Keratinocyte (primary cell): ENCODE measurements at places on chromosomes 4 and X.

- no peak for DNase-seq
These were observed 214.9 kb upstream of the RPS6KA3 start for GRCh38 chrX:20481632-20482031.

- no peak for DNase-seq
These were observed 8.0 kb downstream of the IBSP start for GRCh38 chr4:87807402-87807801.

GRCh38 chr4:84237008-84237407, 262.1 kb downstream of the NKX6-1 start:
- DNase-seq: no peak

GRCh38 chr4:38785901-38786402, 3.2 kb upstream of the TLR10 start:
- DNase-seq: no peak

- no peak for DNase-seq
These were observed 158.8 kb upstream of the PJA1 start for GRCh38 chrX:69323786-69324720.

- DNase-seq: no peak
These were observed 1388.9 kb downstream of the C4orf33 start for GRCh38 chr4:130484826-130485225.

DNA sequence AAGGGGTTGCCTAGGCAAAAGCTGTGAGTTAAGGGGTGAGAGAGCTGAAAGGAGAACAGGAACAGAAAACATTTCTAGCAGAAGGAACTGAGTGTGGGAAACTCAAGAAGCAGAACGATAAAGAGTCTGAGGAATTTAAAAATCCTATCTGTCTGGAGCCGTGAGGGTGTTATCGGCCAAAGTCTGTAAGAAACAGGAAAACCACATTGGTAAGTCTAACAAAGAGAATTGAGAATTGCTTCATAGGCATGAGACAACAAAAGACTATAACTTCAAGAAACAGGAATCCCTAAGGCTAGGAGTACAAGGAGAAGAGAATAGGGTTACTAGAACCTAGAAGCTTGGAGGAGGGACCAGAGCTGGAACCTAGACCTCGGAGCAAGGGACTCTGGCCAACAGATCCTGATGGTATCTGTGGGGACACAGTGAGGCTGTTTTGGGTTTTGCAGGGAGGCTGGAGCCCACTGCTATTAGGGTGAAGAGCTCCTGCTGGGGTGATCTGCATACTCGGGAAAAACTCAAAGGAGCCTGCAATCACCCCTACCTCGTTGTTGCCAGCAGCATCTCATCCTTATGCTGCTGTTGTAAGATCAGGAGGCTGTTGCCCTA, 175.6 kb downstream of the FBXO8 start:
- no peak for DNase-seq

GRCh38 chr4:186760576-186760975, 36.9 kb upstream of the FAT1 start:
- no peak for DNase-seq

- no peak for DNase-seq
These were observed 77.4 kb upstream of the MID1 start for GRCh38 chrX:10697616-10698317.

DNA sequence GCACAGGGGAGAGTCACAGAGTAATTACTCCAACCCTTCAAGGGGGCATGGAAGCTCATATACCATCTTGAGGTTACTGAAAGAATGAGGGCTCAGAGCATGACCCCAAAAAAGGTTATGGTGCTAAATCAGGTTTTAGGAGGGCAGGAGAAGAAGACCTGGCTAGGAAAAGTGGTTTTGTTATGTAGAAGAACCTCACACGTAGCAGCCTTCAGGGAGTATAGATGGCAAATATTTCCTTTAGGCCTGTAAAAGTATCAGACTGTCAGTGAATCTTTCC, 102.0 kb upstream of the PDE5A start:
- DNase-seq: no peak

- DNase-seq: no peak
These were observed 78.4 kb upstream of the RBPJ start for GRCh38 chr4:26242451-26242850.

DNA sequence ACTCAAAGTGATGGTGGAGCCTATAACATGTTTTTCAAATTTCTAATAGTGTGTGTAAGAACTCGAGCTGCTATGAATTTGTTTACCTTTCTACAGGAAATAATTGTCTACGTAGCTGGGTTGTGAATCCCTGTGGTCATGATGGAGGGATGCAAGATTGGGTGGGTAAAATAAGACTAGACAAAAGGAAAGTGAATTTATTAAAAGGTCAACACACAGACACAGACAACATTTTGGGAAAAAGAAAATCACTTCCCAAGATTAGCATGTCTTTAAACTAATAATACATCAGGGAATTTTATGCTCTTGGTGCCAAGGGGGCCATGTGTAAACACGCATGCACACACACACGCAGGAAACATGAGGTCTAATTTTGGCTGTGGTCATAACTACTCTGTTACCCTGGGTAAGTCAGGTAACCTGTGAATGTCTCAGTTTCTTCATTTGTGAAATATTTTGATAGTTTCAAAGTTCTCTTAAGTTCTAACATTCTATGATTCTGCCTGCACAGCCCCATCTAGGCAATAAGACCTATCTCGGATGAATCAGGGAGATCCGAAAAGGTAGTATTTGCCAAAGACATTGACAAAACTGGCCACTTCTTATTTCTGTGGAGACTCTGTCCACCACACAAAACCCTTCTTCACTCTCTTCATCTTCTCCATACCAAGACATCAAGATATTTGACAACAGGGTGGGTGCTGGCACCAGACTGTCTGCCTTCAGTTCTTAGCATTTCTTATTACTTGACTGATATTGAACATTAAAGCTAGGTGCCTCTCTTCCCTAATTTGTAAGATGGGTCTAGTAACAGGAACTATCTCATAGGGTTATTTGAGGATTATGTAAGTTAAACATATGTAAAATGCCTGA, 1.6 kb upstream of the UNC5C start:
- DNase-seq: no peak

- no peak for DNase-seq
These were observed 2.4 kb upstream of the BCOR start for GRCh38 chrX:40100141-40100536.

DNA sequence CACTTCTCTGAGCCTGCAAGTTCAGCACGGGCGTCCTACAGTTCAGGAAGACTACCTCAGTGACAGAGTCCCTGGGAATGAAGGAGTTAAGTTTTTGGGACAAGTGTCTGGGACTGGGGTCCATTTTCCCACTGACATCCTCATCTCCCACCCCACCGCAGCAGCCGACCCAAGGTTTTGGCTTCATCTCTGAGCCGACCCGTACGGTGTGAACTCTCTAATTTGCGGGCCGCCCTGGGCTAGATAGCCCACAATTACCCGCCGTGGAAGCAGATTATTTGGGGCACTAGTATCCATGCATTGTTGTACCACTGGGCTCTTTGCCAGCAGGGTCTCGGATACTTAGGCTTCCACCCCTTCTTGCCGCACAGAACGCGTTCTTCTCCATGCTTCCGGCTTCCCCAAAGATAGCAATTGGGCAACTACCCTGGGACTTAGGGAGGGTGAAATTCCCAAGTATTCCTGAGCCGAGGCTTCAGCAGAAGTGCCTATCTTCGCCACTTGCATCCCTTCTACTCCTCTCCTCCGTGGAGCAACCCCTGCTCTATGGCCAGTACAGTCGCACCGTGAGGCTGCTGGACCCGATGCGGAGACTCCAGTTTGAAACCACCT, 2.4 kb downstream of the IL1RAPL2 start:
- DNase-seq: no peak

GRCh38 chr4:6123541-6123940, 76.8 kb downstream of the JAKMIP1 start:
- DNase-seq: no peak
